Stimulated activated CD4-positive, alpha-beta T cell treated with anti-CD3 and anti-CD28 coated beads, Interleukin-15, amount 100 ng/mL, for 1 hour (primary cell): ENCODE measurements at places on chromosomes 7 and 10.
A peak's percentile ranks its signal among the peaks of the same experiment; 100 is the strongest.

DNA sequence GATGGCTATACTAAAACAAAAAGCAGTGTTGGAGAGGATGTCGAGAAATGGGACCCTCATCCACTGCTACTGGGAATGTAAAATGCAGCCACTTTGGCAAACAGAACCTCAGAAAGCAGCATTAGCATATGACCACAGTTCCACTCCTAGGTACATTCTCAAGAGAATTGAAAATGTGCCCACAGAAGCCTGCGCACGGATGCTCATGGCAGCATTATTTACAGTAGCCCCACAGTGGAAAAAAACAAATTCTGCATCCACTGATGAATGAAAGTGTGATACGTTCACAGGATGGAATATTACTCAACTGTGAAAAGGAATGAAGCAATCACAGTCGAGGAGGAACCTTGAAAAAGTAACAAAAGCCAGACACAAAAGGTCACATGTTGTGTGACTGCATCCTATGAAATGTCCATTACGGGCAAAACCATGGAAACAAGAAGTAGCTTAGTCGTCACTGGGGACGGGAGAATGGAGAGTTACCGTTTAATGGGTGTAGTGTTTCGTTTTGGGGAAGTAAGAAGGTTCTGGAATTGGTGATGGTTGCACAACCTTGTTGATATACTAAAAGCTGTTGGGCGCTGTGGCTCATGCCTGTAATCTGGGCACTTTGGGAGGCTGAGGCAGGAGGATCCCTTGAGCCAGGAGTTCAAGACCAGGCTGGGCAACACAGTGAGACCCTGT is 2.5 kb upstream of the UPK3B start:
- no peak for DNase-seq

DNA sequence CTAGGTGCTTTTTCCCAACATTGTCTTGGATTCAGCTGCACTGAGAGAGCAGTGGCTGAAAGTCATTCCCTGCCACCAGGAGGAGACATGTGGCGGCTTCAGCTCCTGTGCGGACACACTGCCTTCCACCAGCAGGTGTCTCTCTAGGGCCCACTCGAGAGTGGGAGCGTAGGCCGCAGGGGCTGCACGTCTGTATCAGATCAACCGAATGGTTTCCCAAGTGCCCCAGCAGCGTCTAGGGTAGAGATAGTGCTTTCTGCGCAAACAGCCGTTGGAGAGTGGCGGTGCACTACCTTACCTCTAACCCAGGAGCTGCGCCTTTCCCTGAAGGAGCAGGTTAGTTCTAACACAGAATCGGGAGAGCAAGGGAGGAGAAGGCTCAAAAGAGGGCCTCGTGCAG is 31.7 kb downstream of the PAPOLB start:
- peak; percentile 39 for DNase-seq

DNA sequence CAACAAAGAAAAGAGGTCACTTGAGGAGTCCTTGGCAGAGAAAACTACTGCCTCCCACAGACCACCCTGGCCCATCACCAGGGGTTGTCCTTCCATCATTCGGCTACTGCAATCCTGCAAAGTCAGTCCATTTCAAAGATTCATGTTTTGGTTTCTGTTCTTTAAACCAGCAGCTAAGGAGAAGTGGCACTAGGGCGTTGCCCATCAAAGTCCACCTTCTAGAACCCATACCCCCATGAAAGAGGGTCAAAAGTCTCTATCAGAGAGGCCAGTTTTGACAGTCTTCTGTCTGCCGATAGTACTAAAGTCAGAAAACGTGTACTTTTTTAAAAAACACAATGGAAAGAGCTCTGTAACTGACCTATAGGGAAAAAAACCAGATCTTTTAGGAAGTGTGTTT is 14.4 kb downstream of the CCDC6 start:
- no peak for DNase-seq

DNA sequence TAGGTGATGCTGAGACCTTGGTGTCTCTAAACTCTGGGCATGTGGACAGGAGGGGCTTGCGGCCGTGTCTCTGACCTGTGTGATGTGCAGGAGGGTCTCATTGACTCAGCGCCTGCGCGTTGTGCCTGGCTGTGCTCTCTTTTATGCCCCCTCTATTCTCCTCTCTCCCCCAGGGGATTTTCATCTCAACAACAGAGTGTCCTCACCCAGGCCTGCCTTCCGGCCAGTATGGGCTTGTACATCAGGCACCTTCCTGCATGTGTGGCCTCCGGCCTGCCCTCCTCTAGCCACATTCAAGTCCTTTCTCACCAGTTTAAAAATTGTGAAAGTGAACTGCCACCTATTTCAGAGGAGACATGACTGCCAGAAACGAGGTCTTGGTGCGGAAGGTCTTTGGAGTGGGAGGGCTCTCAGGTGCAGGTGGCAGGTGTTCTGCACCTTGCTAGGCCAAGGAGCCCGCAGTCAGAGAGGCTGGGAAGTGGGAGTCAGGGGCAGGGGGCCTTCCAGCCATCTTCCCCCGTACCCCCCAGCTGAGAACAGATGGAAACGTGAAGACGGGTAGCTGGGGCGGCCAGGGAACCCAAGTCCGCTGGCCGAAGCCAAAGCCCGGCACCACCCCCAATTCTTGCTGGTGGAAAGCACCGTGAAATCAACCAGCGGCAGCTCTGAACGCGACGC is 531 bp upstream of the INTS15 start:
- DNase-seq: no peak

DNA sequence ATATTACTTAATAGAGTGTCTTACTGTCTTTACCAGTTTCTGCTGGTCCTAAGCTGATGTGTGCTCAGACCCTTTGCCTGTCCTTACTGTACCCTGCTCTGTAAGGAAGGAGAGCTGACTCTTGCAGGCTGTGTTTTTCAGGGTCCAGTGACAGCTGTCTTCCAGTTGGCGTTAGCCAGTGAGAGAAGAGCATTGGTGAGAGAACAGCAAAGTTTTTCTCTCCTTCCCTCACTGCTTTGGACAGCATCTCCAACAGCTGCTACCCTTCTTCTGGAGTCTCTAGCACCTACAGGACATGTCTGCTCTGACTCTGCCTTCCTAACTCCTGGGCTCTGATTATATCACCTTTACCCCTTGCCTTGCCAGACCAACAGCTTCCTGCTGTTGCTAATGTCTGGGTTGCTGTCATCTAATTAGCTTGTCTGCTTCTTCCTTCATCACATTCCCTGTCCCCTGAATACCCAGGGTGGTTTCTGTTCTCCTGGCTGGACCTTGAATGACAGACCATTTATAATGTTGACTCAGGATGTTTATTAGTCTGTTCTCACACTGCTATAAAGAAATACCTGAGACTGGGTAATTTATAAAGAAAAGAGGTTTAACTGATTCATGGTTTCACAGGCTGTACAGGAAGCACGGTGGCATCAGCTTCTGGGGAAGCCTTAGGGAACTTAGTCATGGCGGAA is 23.5 kb upstream of the PANK1 start:
- DNase-seq: no peak

DNA sequence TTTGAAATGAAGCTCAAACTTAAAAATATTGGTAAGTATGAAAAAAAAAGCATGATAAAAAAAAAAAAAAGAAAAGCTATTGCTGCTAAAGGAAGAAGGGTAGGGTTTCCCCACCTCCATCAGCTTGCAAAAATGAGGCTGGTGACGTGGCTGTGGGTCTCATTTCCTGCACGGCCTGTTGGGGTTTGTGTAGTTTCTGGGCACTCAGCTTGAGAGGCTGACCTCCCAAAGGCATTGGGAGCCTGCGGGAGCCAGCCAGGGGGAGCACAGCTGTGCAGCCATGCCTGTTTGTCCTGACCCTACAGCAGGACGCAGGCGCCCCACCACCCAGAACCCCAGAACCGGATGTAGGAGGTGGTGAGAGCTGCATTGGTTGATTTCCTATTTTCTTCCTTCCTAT is 48.8 kb upstream of the CARD11 start:
- peak; percentile 37 for DNase-seq

- no peak for DNase-seq
These were observed 7.4 kb upstream of the CYCS start for GRCh38 chr7:25132430-25132829.

- no peak for DNase-seq
These were observed 57.2 kb downstream of the MRC1 start for GRCh38 chr10:17866346-17866745.

- DNase-seq: no peak
These were observed 180.5 kb upstream of the CTBP2 start for GRCh38 chr10:125340903-125341302.

DNA sequence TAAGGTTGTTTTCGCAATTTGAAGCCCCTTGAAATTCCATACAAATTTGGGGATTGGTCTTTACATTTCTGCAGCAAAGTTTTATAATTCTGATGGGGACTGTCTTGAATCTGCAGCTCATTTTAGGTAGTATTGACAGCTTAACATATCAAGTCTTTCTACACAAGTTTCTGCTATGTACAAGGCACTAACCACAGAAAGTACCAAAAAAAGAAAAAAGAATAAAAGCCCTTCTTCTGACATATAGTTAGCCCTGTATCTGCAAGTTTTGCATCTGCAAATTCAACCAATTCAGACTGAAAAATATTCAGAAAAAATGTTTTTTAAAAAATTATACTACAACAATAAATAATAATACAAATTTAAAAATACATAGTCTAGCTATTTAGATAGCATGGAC is 15.3 kb downstream of the POT1 start:
- no peak for DNase-seq

- no peak for DNase-seq
These were observed 43.6 kb downstream of the PARP12 start for GRCh38 chr7:140019172-140019571.

GRCh38 chr10:32937911-32938424 is 20.1 kb downstream of the ITGB1 start:
- no peak for DNase-seq

- DNase-seq: no peak
These were observed 60.8 kb downstream of the RHOBTB1 start for GRCh38 chr10:60883187-60883586.

- DNase-seq: no peak
These were observed 236.7 kb upstream of the KLF14 start for GRCh38 chr7:130970696-130971095.

GRCh38 chr10:77016855-77017254 is 620.8 kb downstream of the KCNMA1 start:
- no peak for DNase-seq

DNA sequence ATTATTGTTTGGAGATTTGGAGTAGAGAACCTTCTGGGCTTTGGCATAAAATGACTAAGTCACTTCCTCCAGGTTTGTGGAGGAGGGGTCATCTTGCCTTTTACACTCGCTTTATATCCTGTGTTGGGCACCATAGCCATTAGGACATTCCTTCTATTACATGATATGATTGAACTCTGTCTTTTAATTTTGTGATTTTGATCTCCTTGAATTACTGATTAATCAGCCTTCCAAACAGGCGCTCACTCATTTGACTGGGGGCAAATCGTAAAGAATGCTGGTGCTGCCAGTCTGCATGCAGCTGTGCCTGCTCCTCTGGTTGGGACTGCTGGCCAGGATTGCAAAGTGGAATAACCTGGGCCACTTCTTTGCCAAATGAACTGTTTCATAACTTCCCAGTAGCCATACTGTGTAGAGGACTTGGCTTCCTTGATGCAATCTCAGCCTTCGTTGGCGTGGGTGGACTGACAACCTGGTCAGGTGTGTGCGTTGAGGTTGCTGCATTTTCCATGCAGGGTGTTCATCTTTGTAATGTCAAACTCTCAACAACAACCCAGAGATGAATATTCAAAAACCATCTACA is 65.9 kb upstream of the RAB11FIP2 start:
- no peak for DNase-seq

DNA sequence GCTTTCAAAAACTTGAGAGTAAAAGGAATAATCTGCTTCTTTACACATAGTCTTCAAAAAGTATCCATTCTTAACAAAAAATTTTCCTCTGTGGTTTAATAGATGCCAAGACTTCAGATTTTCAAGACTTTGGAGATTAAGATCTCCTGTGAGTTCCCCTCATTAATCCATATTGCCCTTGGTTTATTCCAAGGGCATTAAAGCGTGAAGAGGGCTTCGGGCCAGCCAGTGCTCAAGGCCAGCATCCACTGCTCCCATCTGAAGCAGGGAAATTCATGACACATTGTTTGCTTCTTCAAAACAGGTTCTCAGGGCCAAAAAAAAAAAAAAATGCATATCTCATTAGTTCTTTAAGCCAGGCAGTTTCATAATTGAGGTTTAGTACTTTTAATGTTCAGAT is 137.3 kb upstream of the RHOBTB1 start:
- DNase-seq: no peak

DNA sequence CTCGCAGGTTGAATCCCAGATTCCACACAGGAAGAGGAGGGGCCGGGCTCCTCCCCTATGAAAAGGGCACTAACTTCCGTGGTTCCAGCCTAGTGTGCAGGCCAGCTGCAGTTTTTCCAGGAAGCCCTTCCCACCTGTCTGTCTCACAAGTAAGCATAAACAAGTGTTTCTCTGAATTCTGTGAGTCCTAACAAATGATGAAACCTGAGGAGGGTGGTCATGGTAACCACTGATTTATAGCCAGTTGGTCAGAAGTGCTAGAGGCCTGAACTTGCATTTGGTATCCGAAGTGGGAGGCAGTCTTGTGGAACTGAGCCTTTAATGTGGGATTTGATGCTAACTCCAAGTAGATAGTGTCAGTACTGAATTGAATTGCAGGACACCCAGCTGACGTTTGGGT is 54.7 kb upstream of the STEAP4 start:
- DNase-seq: no peak

DNA sequence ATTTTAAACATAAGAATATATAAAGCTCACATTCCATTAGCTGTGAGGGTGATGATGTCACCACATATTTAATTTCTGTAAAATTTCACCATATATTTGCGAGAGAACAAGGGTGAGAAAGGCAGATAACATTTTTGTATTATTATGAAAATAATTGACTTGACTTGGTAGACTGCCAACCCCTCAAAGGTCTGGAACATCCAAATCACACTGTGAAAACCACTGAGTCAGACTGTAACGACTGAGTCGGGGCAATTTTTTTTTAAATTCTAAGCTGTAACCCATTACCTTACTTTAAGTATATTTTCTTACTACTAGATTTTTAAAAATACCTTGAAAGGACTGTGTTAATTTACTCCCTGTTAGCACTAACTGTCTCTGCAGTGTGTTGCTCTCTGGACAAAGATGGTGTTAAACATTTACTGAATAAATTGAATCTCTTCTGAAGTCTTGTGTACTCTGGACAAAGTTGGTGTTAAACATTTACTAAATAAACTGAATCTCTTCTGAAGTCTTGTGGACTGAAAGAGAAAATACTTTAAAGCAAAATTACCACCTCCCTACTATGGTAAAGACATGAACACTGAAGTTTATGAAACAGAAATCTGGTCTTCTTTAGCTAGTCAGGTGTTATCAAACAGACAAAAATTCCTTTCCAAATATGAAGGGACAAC is 14.1 kb downstream of the PDZD8 start:
- DNase-seq: no peak

DNA sequence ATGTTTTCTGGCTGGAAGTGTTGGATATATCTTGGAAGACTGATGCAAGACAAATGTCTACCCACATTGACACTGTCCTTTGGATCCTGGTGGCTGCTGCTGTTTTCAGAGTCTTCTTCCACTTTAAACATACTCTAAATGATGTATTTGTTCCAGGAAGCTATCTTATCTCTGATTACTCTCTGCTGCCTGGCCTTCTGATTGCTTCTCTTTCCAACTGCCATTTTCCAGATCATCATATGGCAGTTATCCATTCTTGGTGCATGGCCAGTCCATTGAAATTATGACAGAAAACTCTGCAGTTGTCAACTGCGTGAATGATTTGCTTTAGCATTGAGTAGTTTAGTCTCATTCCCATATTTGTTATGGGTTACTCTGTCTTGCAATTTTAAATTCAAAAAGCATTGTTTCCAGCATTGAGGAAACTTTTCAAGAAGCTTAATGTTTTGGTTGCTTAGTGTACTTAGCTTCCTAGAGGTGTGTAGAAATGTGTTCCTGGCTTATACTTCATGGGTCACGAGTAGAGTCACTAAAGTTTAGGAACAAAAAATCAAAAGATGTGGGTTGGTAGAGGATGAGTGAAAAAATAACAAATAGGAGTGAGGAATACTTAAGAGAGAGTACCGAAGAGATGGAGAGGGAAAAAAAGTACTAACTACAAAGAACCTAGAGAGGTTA is 268.3 kb upstream of the MTPN start:
- DNase-seq: no peak
